Fibroblast of skin of scalp (primary cell): ENCODE measurements at places on chromosomes 1 and 21.
A peak's percentile ranks its signal among the peaks of the same experiment; 100 is the strongest.

DNA sequence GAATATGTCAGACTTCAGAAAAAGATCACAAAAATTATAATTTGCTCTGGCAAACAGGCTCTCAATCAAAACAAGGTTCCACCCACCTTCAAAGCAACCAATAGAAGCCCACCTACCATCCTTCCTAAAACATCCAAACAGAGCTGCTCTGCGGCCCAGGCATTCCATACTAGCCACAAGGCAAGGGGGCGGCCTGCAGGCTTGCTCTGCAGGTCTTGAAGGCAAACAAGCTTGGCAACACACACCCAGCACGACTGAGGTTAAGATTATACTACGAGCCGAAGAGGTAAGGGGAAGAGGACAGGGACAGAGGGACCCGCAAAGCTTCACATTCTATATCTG is 207.3 kb downstream of the SLC45A1 start:
- DNase-seq = peak; percentile 63

DNA sequence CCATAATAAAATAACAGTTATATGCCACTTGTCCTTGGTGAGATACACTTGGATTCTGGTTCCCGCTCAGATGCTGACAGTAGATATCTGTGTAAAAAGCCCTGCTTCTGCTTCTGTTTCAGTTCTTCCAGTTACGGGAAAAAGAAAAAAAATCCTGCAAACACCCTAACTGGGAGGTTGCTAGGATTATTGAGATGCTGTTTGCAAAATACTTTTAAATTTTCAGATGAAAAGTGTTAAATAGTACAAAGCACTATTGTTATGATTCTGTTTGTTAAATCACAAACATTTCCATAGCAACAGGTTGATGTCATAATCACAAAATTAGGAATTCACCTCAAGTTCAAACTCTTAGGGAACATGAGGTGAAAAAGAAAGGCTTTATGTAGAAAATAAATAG is 232.3 kb downstream of the HMCN1 start:
- DNase-seq = no peak

- DNase-seq = no peak
Measured at GRCh38 chr1:3462356-3463012, 8.0 kb downstream of the ARHGEF16 start.

DNA sequence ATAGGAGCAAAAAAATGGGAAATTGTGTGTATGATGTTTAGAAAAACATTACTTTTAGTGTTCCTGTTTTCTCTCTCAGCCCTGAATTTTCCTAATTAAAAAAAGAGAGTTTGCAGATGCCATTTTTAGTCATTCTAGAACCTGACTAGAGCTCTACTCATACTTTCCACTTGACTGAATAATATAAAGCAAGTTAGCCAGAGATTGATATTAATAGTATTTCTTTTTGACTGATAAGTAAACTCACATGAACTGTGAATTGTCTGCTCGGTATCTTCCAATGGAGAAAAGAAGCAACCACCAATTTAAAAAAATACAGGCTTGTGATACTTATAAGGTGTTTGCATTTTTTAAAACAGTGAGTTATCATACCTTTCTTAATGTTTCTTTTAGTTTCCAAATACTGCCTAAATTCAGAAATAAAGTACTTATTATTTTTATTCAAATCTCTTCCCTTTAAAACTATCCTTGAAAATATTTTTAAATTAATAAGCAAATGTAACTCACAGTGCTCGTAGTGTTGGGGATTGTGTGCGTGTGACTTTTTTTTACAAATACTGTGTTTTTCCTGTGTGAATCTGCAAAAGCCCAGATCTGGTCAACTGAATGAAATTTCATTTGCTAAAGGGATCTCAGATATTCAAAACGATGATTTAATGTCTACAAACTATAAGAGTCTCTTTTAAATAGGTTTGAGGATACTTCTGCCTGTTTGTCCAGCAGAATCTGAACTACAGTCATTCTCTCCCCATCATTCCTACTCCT is 9.8 kb downstream of the RAP1A start:
- DNase-seq = no peak

- DNase-seq = no peak
Measured at GRCh38 chr1:10624256-10625050, 149.7 kb downstream of the PEX14 start.

GRCh38 chr1:1199141-1199960 is 7.0 kb downstream of the TNFRSF18 start:
- DNase-seq = no peak

DNA sequence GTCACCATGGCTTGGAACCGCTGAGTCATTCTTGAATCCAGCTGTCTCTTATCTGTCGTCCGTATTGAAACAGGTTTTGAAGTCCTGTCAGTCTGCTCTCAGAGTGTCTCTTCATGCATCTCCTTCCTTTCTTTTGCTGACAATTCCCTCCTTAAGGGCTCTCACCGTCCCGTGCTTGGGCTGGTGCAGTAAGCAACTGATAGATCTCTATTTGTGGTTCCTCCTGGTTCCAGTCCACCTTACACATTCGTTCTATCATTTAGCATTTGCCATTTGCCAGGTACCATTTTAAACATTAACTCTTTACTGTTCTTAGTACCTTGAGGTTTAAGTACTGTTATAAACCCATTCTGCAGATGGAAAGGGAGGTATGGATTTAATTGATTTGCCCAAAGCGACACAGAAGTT is 88.9 kb downstream of the DYRK1A start:
- DNase-seq = no peak

DNA sequence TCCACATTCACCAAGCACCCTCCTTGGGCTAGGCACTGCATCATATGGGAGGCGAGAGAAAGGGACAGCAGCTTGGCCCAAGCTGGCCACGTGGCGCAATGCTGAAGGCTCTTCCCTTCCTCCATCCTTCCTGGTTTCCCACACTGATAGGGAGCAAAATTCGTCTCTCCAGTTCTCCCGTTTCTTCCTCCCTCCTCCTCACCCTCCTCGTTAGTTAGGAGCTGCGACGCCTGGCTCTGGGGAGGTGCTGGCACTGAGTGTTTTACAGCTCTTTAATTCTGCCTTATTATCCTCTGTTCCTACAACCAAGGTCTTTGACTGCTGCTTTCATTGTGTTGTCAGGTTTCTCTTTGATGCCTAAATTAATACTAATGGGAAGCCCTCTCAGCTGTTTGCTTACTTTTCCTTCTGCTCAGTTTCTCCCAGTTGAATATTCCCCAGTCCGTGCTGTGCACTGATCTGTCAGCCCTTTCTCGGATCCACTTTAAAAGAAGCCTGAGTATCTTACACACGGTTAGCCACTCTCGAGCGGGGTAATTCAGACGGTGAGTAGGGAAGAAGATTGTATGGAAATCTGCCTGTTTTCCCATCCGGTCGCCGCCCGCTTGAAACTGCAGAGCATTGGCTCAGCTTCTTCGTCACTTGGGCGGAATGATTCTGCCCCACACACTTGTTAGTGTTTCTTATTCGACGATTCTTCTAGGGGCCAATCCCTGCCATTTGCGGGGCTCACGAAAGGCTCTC is 56.2 kb upstream of the SMYD2 start:
- DNase-seq = peak; percentile 41

DNA sequence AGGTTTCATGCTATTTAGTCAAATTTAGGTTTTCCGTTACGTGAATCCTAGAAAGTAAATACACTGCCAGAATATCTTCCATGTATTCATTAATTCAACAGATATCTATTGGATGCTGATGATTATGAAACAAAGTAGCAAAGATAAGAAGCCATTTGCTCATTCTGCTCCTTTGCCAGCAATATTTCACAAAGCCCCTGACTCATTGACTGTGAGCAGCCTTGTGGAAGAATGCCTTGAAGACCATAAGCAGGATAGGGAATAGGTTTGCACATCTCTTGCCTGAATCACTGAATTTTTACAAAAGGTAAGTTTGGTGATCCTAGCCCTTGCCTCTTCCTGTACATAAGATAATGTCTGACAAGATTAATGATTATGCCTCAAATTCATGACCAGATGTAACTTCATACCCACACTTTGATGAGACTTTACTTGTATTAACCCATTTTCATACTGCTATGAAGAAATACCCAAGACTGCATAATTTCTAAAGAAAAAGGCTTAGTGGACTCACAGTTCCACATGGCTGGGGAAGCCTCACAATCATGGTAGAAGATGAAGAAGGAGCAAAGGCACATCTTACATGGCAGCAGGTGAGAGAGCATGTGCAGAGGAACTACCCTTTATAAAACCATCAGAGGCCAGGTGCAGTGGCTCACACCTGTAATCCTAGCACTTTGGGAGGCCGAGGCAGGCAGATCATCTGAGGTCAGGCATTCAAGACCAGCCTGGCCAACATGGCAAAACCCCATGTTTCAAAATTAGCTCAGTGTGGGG is 1.6 kb upstream of the PIGK start:
- DNase-seq = peak; percentile 20

GRCh38 chr1:231410036-231410612 is 12.0 kb downstream of the EGLN1 start:
- no peak for DNase-seq

DNA sequence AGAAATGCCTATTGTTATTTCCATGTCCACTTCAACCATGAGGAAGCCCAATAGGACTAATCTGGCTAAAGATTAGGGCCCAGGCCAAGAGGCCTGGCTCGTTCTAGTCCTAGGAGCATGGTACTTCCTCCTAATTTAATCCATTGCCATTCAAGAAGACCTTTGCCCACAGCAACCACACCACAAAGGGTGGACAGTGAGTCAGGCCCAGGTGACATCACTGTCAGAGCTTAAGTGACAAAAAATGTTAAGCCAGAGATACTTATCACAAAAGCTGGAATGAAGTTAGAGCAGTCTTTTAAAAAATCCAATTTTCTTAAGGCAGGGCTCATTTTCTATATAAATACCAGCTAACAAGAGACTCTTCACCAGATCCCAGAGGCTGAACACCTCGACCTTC is at the start of gene SPRR3:
Gene SPRR3 (plus strand): TSS at position 368 of the 400 bp plus-strand sequence. CDS start 1,272 bp downstream, outside the sequence.
- DNase-seq = no peak

DNA sequence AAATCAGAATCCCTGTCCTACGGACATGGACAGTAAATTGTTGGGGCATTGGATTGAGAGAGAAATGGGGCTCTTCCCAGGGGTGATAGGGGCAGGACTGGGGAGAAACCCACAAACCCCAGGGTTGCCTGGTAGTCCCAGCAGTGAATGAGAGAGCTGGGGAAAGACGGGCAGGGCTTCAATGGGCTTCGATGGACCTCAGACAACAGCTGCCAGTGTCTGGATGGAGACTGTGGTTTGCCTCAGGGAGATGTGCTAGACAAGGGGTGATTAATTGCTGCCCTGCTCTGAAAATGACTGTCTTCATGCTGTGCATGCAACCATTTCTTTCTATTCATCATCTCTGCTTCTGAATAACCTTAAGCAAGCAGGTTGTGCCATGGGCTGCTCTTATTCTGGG is 7.4 kb downstream of the GPR25 start:
- no peak for DNase-seq

- DNase-seq = no peak
Measured at GRCh38 chr1:244837597-244838258, 2.3 kb downstream of the COX20 start.

DNA sequence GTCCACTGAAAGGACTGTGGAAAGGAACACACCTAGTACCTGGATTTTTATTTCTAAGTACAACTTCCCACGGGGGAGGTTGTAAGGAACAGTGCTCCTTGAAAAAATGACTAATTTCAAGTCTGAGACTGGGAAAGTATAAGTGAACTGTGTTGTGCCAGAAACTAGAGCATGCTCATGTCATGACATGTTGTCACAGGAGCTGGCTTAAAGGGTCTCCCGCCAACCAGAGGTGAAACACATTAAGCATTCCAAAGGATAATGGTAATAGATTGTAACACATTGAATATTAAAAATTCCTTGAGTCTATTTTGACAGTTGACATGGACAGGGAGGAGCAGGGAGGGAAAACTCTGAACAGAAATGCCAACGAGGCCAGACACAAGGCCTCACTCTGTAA is 6.3 kb downstream of the ATP2B4 start:
- DNase-seq = no peak

GRCh38 chr21:34570313-34570712 is 44.6 kb downstream of the RCAN1 start:
- DNase-seq = peak; percentile 21
